Mesothelial cell of epicardium (in vitro differentiated cells): ENCODE measurements at places on chromosomes 16 and 17.
A peak's percentile ranks its signal among the peaks of the same experiment; 100 is the strongest.

DNA sequence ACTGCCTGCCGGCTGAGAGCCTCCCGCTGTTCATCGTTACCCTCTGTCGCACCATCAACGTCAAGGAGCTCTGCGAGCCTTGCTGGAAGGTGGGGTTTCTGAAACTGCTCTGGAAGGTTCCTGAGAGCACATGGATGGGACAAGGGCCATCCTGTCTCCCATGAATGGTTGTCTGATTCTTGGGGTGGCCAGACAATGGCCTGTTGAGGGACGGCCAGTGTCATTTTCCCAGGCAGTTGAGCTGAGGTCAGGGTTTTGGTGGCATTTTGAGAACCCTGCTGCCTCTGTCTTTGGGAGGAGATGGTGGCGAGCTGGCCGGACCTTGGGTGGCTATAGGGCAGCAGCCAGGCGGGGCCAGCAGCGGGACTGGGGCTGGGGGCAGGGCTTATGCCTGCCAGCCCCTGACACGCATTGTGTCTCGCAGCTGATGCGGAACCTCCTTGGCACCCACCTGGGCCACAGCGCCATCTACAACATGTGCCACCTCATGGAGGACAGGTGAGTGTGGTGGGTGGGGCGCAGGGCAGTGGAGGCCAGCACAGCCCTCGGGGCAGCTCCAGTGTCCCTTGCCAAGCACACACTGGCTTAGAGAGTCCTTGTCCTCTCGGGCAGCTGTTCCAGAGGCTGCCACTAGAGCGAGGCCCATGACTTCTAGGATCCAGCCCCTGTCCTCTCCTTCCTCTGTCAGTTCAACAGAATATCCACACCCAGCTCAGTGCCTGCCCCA lies 9.1 kb downstream of the TSC2 start:
- no peak for DNase-seq

- no peak for DNase-seq
These were observed 88.8 kb downstream of the LITAF start for GRCh38 chr16:11497851-11498289.

- DNase-seq, result no peak
These were observed 2.7 kb downstream of the MPRIP start for GRCh38 chr17:17044846-17045561.

- DNase-seq, result no peak
These were observed 722.8 kb upstream of the SOX9 start for GRCh38 chr17:71398025-71398424.

- DNase-seq, result no peak
These were observed 1.0 kb downstream of the MTMR4 start for GRCh38 chr17:58513267-58513964.

DNA sequence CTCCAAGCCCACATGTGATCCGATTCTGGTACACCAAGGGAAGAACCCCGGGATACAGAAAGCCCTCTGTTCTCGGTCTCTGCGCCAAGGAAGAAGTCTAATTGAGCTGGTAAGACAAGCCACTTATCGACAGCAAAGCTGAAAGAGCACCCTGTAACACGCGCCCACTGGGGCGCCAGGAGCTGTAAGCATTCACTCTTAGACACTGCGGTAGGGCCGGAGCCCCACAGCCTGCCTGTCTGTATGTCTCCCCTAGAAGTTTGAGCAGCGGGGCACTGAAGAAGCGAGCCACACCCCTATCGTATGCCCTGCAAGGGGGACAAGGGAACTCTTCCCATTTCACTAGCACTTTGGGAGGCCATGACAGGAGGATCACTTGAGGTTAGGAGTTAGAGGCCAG lies 27.0 kb upstream of the MEIOC start:
- no peak for DNase-seq

GRCh38 chr17:17171186-17171585 lies 34.9 kb downstream of the PLD6 start:
- DNase-seq, result no peak

DNA sequence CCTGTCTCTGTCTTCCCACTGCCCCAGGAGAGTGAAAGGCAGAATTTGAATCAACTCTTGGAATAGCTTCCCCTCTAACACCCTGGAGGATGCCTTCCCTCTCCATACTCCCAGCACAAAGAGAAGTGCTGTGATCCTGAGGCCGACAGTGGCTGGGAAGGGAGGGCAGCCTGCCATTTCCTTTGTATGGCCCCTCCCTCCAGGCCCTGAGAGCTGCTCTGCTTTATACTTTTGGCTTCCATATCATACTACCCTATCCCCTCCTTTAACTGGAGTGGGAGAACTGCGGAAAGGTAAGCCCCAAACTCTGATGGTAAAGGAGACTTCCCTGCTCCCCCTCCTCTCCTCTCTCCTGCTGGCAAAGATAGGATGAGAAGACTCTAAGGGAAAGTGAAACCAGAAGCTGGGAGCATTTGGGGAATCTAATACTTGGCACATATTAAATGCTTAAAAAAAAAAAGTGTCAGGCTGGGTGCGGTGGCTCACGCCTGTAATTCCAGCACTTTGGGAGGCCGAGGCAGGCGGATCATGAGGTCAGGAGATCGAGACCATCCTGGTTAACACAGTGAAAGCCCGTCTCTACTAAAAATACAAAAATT lies 4.1 kb upstream of the MED24 start:
- no peak for DNase-seq

DNA sequence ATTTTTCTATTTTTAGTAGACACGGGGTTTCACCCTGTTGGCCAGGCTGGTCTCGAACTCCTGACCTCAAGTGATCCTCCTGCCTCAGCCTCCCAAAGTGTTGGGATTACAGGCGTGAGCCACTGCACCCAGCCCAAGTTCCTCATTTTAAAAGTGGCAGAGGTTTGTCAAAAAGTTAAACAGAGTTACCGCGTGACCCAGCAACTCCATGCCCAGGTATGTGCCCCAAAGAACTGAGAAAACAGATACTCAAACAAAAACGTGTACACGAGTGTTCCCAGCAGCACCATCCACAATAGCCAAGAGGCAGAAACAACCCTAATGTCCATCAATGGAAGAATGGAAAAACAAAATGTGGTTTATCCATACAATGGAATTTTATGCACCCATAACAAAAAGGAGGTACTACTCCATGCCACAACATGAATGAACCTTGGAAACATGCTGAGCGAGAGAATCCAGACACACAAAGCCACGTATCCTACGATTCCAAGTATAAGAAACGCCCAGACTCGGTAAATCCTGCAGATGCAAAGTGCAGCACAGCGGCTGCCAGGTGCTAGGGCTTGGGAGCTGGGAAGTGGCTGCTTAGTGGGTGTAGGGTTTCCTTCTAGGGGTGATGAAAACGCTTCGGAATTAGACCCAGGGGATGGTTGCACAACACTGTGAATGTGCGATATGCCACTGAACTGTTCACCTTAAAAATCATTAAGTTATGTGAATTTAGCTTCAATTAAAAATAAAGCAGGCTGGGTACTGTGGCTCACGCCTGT lies 24.8 kb downstream of the ADCY9 start:
- DNase-seq, result peak; percentile 26

DNA sequence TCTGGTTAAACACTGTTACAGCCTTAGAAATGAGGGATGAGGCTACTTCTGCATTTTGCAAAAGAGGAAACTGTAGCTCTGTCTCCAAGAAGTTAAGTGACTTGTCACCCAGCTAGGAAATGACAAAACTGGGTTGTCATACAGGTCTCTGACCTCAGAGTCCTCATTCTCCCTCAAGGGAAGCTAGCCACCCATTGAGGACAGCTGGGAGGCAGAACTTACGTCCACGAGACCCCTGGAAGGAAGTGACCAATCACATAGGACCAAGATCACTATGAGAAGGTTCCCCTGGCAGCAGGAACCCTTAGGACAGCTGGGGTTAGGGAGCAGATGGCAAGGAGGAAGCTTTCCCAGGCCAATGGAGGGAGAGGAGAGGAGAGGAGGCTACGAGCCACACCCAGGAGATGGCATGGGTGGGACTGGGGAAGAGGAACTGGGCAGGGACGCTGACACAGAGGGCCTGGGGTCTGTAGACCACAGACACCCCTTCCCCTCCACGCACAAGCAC lies 11.2 kb downstream of the METTL22 start:
- no peak for DNase-seq

- DNase-seq, result no peak
These were observed 79.5 kb upstream of the DNAJA2 start for GRCh38 chr16:47052666-47053640.
